Stimulated activated CD8-positive, alpha-beta memory T cell treated with anti-CD3 and anti-CD28 coated beads, Interleukin-15, amount 100 ng/mL, for 1 hour (primary cell): ENCODE measurements at places on chromosomes 7 and 10.

DNA sequence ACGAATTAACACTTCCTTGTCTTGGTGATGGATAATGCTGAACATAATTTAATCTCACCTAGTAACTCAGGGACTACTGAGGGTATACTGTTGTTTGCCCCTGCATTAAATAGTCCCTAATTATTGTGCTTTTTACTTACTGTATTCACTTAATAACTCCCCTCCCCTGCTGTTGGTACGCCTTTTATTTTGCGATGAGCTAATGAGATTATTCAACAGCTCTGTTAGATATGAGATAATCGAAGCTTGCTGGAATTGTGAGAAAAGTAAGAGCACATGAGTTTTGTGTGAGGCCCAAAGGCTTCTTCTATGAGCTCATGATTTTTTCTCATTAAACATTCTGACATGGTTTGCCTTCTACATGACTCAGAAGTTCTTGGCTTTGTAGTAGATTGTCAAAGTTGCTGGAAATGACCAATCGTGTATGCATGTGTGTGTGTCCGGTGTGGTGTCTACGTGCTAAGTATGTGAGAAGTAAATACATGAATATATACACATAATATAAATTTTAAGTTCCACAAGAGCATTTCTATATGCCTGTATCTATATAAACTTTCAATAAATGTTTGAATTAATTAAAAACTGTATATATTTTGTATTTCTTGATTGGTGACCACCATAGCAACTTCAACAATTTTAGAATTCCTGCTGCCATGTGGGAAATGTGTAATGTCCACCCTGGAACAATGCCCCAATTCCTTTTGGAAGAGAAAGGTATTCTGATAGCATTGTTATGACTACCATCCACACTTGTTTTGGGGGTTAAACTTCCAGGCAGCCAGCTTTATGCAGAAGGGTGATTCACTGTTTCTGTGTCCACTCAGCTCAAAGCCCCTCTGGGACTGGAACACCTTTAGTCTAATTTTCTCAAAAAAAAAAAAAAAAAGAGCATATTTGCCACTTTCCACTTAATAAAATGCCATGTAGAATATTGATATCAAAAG, 106.2 kb downstream of the SAMD9 start:
- no peak for DNase-seq

GRCh38 chr7:14236834-14237233, 247.4 kb upstream of the ETV1 start:
- DNase-seq, result no peak

DNA sequence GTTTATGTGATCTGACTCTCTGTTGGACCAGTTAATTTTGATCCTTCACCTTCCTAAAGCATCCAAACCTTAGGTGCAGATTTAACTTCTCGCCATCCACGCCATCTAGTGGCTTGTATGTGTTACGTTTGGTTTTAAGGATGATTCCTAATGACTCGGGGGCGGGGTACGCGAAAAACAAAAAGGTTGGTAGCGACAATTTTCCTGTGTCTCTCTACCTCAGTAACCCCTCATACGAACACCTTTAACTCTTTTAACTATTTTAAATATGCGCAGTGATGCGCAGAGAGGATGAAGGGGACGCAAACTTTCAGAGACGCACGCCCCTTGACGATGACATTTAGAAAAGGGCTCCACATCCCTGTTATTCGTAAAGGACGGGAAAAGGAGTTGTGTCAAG, 714 bp upstream of the KCND2 start:
- DNase-seq, result no peak

GRCh38 chr10:123558651-123559050, 107.5 kb upstream of the GPR26 start:
- DNase-seq, result no peak

DNA sequence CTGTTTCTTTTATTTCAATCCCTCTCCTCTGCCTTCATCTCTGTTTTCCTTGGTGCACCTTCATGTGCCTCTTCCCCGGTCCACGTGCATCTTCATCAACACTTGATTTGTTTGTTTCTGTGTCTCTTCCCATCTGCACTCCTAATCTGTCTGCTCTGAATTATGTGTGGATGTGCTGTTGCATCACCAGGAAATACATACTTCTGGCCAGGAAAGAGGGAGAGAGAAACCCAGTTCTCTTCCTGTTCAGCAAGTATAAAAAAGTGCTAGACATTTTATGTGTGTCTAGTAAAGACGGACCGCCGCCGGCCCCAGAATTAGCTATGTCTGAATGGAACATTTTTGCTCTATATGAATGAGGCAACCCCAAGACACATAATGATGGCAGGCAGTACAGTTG, 93.8 kb downstream of the CALD1 start:
- DNase-seq, result no peak

DNA sequence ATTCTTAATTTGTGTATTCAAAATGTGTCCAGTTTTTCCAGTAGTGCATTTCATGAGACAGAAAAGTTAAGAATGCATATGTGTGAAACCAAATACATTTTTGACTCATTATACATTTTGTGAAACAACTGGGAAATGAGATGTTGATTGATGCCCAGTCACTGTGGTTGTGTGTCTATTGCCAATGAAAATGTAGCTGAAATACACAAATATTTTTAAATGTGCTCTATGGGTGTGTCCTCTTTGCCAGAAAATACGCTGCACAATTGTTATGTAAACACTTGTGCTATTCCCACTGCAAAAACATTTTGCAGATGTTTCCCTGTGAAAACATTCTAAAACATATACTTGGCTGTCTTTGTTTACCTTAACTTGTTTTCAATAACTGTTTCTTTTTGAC, 395.2 kb downstream of the TFEC start:
- DNase-seq, result no peak

DNA sequence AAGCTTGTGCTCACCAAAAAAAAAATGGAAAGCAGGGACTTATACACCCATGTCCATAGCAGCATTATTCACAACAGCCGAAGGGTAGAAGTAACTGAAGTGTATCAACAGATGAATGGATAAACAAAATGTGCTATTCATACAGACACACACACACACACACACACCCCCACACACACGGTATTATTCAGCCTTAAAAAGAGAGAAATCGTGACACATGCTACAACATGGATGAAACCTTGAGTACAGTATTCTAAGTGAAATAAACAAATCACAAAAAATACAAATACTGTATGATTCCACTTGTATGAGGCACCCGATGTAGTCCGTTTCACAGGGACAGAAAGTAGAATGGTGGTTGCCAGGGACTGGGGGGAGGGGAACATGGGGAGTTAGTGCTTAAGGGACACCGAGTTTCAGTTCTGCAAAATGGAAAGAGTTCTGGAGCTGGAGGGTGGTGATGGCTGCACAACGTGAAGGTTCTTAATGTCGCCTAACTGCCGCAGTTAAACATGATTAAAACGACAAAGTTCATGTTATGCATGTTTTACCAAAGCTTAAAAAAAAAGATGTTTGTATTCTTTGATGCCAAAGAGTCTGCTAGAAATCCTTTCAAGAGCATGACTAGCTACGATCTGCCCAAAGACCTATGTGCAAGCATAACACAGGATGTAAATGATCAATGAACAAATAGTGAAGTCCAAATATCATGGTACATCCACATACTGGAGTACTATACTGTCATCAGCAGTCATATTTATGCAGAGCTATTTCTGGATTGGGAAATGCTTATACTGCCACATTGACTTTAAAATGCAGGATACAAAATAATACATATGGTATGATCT, 7.2 kb downstream of the TNS3 start:
- no peak for DNase-seq

DNA sequence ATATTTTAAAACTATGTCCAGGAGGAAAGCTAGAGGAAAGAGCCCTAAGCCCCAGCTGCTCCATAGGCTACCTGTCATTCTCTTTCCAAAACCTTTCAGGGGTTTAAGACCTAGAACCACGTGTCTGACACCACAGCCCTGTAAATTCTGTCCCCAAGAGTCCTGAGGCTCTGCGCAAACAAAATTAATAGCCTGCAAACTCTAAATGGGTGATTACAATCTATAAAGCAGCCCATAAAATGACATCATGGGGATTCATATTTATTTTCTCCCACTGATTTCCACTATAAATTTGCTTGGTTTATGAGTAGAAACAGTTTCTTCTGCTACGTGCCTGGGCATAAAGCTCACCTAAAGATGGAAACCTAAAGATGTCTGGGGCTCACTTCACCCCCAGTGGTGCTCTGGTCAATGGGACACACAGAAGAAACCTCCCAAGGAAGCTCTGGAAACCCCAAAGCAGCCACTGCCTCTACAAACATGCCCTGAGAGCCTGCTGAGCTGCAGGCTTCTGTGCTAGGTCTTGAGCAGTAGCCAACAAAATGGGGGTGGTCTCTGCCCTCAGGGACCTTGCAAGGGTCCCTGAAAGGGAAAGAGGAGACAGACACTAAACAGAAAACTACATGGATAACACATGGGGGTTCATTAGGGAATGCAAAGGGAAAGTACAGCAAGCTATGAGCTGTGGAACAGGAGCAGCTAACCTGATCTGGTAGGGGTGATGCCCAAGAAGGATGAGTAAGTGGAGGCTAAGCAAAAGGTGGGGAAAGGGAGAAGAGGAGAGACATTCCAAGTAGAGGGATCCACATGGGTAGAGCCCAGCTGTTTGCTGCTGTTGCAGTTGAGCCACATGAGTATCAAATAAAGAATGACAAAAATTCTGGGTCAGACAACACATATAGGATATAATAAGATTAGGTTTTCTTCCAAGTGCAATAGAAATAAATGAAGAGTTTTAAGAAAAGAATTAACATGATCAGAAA, 331.7 kb downstream of the KCNMA1 start:
- DNase-seq, result no peak

DNA sequence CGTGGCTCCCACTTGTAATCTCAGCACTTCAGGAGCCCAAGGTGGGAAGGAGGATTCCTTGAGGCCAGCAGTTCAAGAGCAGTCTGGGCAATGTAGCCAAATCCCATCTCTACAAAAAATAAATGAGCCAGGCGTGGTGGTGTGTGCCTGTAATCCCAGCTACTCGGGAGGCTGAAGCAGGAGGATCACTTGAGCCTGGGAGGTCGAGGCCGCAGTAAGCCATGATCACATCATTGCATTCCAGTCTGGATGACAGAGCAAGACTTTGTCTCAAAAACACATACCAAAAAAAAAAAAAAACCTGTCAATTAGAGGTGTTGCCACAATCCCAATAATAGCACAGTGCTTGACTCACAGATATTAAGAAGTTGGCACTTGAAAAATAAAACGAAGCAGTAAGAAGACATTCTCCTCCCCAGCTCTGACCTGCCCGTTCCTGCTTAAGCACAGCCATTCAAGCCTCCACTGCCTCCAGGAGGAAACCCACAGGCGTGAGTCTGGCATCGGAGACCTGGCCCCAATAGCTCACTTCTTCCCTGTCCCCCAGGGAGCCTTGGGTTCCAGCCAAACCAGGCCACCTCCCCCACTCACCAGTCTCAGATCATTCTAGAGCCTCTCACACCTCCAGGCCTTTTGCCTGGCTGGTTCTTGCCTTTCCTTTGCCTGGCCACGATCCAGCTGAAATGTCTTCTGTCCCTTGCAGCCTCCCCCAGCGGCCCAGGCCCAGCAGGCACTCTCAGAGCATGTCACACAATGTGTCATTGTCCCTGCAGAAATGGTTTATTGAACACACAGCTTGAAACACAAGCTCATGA, 45.3 kb upstream of the GTF2I start:
- no peak for DNase-seq

GRCh38 chr7:10343108-10343507, 630.6 kb upstream of the PHF14 start:
- DNase-seq, result no peak

DNA sequence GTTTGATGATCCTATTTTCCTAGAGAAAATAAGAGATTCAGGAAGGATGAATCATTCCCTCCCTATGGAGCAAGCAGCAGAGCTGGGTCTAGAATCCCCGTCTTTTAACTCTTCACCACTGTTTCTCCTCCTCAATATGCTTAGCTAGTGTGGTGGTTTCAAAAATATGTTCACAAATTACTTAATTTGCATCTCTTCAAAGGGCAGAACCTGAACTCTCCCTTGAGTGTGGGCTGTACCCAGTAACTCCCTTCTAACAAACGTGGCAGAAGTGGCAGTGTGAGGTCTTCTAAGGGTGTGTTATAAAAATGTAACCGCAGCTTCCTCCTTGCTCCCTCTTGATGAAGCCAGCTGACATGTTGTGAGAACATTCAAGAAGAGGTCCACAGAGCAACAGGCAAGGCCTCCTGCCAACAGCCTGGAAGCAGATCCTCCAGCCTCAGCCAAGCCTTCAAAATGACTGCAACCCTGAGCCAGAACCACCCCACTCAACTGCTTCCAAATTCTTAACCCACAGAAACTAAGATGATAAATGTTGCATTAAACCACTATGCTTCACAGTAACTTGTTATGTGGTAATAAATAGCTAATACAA, 36.6 kb downstream of the SRPK2 start:
- DNase-seq, result peak; percentile 23

DNA sequence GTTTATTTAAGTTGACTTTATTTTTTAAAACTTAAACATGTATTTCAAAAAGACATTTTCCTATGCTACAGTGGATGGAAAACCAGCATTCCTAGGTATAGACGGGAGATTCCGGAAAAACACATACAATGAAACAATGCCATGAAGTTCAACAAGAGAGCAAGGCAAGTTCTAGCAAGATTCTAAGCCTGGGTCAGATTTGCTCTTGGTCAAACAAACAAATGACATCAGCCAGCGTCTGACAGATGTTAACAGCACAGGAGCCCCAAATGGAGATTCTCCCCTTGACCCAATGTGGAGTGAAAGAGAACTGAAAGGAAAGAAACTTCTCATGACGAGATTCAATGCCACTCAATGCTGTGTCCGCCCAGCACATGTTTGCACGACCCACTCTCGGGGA, 149.9 kb downstream of the NEURL1 start:
- DNase-seq, result no peak

- no peak for DNase-seq
These were observed 82.0 kb downstream of the VWC2 start for GRCh38 chr7:49855281-49855980.

DNA sequence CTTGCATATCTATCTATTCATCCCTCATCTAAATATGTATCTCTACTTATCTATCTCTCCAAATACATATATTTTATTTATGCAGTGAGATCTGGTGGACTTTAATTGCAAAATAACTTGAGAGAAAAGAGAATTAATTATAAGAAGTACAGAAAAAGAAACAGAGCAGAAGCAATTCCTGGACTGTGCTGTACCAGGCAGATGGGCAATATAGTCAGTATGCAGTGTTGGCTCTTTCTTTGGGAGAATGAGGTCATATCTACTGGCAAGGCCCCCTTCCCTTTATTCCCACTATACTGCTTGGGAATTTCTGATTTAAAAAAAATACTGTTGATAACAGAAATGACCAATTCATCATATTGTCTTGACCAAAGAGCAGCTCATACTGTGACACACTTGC, 49.0 kb upstream of the TOMM7 start:
- DNase-seq, result no peak

DNA sequence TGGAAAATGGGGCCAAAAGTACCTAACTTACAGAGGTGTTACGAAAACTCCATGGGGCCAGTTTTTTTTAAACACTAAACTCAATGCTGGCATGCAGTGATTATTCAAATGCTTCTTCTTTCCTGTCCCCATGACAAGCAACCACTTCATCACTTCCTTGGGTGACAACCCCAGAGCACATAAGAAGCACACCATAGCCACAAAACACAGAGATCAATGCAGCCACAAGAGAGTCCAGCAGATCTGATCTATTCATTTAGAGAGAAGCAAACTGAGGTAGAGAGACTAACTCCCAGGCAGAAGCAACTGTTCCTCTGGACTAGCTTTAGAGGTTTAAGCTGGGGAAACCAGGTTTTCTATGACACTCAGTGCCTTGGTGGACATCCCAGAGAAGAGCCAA, 180.0 kb downstream of the GRID1 start:
- no peak for DNase-seq

- DNase-seq, result no peak
These were observed 12.0 kb upstream of the LIPA start for GRCh38 chr10:89263531-89263930.

- no peak for DNase-seq
These were observed 2.1 kb downstream of the FKBP6 start for GRCh38 chr7:73329861-73330581.
